ENCODE measurements at places on chromosomes 5 and 9. TPM values are rescaled to one million over a fixed set of nuclear protein-coding genes. Genes with fewer than 3 reads are reported as not detected.

The TRPM3 gene
- 2.9 TPM for total RNA-seq

The IL9 gene
- total RNA-seq, result not detected

The CATSPER3 gene
- total RNA-seq, result not detected

- DNase-seq, result no peak
Observed at GRCh38 chr5:168776070-168776469, 196.9 kb upstream of the PANK3 start.

The HTR4 gene
- total RNA-seq, result not detected

GRCh38 chr9:111106202-111106601, 67.9 kb upstream of the LPAR1 start:
- DNase-seq, result no peak

GRCh38 chr5:173011566-173011965, 28.0 kb downstream of the ATP6V0E1 start:
- DNase-seq, result no peak

DNA sequence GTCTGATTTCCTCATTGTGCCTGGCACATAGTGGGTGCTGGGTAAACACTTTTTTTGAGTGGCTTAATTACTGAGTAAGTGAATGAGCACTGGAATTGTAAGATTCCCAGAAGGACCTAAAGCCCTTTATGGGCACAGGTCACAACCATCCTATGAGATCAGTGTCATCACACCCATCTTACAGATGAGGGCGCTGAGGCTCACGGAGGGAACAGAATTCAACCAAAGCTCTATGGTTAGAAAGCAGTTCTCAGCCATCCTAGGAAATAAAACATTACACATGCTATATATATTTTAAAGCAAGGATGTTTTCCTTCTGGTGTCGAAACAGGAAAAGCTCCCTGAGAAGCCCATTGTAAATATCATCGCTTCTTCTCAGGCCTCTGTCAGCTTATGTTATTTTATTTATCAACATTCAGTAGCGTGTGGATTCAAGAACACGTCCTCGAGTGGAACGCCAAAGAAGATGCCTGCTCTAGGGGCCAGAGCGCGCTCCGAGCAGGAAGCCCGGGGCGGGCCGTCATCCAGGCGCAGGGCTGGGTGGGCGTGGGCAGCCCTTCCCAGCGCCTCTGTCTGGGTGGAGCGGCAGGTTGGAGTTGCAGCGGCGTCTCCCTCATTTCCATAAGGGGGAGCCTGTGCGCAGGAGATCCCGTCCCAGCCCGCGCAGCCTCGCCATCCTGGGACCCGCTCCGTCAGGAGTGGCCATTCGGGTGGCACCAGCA, 155.8 kb upstream of the SMIM23 start:
- peak; percentile 30 for DNase-seq

- DNase-seq, result no peak
Observed at GRCh38 chr5:160616712-160617497, 195.2 kb downstream of the PTTG1 start.

GRCh38 chr9:107919263-107919662, 429.7 kb upstream of the KLF4 start:
- no peak for DNase-seq

- DNase-seq, result no peak
Observed at GRCh38 chr5:636951-637350, 24.8 kb downstream of the CEP72 start.

DNA sequence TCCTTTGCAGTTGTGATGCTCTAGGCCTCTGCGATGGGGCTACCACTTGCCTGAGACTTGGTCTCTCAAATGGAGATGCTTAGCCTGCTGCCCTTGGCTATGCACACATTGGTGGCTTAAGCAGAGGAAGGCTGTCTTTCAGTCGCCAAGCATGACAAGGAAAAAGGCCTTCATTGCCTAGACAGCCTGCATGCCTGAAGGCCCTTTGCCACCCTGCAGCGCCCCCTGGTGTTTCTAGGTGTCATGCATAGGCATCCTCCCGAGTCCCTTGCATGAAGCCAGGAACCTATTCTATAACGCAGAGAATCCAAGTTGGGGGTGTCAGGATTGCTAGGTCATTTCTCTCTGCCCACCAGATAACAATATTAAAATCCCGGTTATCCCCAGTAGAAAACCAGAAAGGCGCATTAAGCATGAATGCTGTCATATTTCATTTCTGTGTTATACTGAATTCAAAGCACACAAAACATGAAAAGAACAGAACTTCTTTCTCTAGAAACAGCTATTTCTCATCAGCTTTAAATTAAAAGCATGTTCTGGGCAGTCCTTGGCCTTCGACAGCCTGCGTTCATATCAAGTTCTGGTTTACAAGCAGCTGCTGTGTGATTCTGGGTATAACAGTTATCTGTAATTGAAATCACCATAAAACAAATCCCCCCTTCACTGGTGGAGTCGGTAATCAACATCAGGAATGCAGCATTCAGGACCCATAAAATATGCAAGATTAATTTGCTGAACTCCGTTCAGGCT, 59.7 kb upstream of the TRPC7 start:
- peak; percentile 5 for DNase-seq

The CDH9 gene
- not detected for total RNA-seq

GRCh38 chr5:91266184-91266705, 116.9 kb downstream of the ARRDC3 start:
- DNase-seq, result no peak

DNA sequence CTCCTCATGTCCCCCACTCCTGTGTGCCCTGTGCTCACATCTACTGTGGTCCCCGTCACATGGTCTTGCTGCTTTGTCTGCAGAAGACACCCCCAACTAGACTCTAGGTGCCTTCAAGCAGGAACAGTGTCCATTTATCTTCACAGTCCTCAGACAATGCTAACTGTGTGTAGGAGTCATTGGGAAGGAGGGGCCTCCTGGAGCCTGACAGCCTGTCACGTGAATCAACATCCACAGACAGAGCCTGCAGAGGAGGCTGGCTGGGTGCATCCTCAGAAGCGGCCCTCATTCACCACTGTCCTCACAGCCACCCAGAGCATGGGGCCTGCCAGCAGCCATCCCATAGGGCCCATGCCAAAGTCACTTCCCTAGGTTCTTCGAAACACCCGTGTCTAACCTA, 98.7 kb downstream of the MED10 start:
- DNase-seq, result no peak

- DNase-seq, result no peak
Observed at GRCh38 chr5:160240350-160240749, 11.0 kb downstream of the FABP6 start.

DNA sequence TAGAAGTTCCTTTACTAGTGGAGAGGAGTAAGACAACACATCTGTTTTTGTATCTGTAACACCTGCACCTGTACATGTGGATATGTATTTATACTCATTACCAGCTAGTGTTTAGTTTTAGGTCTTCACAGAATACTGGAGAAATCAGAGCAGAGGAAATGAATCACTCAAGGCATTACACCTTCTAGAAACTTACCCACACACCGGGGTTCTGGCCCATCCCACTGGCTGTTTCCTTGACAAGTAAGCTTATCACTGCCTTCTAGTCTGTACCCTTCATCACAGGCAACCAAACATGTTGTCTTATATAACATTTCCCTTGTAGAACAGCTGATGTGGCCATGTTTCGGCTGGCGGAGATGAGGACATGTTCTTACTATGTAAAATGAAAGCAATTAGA, 76.7 kb downstream of the SVEP1 start:
- no peak for DNase-seq

The SLC36A3 gene
- not detected for total RNA-seq

The ZNF474 gene
- total RNA-seq, result 0.07 TPM

Measured in pulmonary artery endothelial cell (primary cell).